ENCODE measurements at places on chromosomes 11 and 22.

- DNase-seq, result no peak
These were observed 31.8 kb downstream of the GLB1L2 start for GRCh38 chr11:134363592-134363991.

GRCh38 chr22:46416891-46417580 is 81.5 kb downstream of the TRMU start:
- no peak for DNase-seq

GRCh38 chr11:3021125-3021524 is 29.0 kb upstream of the NAP1L4 start:
- DNase-seq, result no peak

GRCh38 chr11:59247531-59248227 is 35.0 kb upstream of the MPEG1 start:
- DNase-seq, result no peak

GRCh38 chr11:69394869-69395246 is 86.6 kb upstream of the LINC01488 start:
- DNase-seq, result no peak

Data from activated CD8-positive, alpha-beta memory T cell treated with anti-CD3 and anti-CD28 coated beads for 24 hours (primary cell).